Progenitor cell of endocrine pancreas (in vitro differentiated cells): ENCODE measurements at places on chromosomes 2 and 18.

GRCh38 chr2:44430342-44430741 is 68.6 kb downstream of the CAMKMT start:
- no peak for DNase-seq

DNA sequence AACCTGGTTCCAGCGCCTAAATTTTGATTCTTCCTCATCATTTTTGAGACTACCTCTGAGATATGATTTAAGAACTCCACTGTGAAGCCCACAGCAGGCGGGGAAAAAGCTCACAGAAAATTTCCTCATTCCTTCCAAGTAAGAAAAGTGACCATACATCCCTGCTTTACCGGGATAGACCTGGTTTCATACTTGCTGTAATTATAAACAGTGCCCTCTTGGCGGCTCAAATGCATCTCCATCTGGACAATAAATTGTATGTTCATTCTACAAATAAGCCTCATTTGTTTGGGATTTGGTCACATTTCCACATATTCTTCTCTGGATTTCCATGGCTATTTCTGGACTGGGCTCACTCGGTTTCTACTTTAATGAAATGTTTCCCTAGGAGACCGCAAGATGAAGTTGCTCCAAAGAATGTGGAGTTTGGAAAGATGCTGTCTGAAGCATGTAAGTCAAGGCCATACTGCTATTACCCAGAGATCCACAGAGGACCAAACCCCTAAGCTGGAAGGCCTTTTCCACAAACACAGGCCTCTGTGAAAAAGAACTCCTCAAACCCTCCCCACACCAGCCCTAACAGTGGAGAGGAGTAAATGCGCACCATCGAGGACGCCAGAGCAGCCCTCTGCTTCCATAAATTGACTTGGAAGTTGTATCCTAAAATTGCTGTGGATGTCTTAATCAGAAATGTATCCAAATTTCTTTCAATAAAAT is 13.9 kb downstream of the STAT1 start:
- no peak for DNase-seq

GRCh38 chr2:219575566-219576504 is 3.7 kb downstream of the INHA start:
- no peak for DNase-seq

- no peak for DNase-seq
These were observed 22.9 kb downstream of the ZNF532 start for GRCh38 chr18:58887613-58887963.

DNA sequence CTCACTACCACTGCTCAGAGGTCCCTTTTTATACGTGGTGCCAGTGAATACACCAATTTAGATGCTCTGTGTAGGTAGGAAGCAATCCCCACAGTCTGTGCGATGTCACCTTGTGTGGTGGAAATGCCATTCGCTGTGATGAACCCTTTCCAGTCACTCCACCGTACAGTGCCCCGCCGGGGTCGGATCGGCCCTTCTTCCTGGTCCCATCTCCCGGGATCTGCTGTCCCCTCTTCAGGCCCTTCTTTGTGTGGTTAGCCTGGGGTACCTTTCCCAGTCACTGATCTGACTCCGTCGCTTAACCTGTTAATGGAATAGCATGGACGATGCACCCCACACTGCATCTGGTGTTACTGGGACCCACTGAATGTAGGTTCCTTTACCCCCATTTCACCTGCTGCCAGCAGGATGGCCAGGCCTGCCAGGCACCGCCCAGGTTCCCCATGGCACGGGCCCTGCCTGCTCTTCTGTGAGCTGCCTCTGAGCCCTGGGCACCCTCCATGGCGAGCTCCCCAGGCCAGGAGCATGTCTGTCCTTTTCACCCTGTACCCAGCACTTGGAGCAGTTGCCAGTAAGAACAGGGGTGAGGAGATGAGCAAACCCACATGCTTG is 18.0 kb downstream of the TWIST2 start:
- DNase-seq, result no peak

DNA sequence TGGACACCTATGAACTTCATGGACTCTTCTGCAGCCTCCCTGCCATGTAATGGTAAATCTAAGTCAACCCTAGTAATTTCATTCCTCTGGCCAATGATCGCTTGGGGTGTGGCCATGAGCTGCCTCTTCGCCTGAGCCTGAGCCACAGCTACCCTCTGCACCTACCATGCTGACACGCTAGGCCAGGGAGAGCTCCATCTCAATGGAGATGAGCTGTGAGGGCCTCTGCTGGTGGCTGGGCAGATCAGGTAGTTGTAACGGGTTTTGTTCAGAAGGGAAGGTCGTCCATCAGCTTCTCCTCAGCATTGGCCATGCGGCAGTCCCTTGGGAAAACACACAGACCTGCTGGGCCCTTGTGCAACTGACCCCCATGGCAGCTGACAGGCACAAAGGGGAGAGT is 24.4 kb downstream of the MPHOSPH10 start:
- DNase-seq, result no peak

GRCh38 chr2:55901941-55902340 is 21.6 kb downstream of the EFEMP1 start:
- DNase-seq, result no peak

DNA sequence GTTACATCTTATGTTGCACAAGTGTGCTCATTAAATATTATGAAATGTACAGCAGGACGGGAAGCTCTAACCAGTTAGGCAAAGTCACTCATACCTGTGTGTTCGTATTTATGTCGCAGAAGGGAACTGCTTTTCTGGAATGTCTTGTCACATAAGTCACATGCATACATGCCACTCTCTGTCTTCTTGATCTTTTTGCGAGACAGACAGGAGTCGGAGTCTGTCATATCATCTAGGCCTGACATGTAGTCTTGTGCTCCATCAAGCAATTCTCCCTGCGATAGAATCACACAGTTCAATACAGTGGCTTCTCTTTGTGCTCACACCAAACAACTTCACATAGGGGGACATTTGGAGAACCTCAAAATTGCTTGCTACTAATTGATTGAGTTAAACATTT is 123.6 kb downstream of the ZEB2 start:
- no peak for DNase-seq

DNA sequence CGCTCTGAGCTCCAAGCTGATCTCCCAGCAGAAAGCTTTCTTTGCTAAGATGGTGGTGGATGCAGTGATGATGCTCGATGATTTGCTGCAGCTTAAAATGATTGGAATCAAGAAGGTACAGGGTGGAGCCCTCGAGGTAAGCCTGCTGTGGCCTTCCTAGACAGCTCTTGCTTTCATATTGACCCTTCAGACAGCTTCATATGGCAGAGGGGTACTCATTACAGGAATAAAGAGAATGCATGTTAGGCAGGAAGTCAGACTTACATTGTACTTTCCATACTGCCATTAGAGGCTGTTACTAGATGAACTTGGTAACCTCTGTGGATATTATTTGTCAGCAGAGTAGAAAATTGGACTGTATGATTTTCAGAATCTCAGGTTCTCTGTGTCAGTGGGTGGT is 10.5 kb downstream of the CCT7 start:
- no peak for DNase-seq

- DNase-seq, result no peak
These were observed 32.9 kb upstream of the SCG2 start for GRCh38 chr2:223635080-223635479.

DNA sequence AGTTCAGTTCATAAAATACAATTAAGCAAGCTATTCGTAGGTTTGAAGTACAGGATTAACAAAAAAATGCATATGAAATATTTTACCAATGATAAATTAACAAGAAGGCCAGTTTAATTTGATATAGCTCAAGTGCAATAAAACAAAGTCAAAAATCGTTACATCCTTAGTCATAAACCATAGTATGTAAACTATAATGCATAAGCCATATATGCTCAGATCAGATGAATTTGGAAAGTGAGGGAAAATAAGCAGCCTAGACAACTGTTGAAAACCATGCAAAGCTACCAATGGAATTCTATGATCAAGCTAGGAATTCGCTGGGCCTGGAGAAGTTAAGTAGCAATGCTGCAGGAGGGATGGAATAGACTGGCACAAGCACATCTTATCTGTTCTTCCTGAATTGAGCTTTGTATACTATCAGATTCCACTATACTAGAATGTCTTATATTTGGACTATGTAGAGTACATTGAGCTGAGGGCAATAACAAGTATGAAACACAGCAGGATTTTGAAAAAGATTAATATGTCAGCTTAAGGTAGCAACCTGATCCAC is 682.0 kb downstream of the IRS1 start:
- DNase-seq, result no peak

DNA sequence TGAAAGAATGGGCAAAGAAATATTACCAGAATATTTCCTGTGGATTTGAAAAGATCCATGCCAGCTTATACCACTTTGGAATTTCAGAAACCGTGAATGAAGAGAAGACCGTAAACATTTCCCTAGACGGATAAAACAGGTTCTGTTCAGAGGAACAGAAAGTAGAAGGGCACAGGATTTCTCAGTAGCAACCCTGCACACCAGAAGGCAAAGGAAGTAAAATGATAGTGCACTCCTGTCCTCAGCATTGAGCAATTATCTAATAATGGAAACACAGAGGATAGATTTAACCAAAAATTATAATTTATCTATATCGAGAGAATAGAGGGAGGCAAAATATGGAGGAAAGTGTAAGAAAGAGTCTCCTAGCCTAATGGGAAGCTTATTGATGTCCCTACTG is 87.0 kb upstream of the ITGA6 start:
- DNase-seq, result no peak

DNA sequence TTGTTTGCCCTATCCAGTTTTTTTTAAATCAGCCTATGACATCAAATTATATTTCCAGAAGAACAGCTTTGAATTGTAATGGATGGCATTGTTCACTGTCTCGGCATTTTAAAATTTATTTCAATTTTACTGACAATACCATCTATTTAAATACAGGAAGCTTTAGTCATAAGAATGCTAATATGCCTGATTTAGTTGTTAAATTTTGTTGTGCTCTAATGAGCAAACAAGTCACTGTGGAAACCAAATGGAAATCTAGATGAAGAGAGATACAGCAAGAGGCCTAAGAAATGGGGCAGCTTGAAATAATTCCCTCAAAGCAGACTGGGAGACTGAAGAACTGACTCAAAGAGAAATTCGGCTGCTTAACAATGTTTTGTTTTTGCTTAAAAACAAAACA is 76.8 kb downstream of the OSBPL6 start:
- no peak for DNase-seq

GRCh38 chr2:177117755-177118154 is 94.8 kb upstream of the HNRNPA3 start:
- DNase-seq, result no peak

GRCh38 chr2:37786854-37787253 is 115.4 kb upstream of the CDC42EP3 start:
- DNase-seq, result no peak

DNA sequence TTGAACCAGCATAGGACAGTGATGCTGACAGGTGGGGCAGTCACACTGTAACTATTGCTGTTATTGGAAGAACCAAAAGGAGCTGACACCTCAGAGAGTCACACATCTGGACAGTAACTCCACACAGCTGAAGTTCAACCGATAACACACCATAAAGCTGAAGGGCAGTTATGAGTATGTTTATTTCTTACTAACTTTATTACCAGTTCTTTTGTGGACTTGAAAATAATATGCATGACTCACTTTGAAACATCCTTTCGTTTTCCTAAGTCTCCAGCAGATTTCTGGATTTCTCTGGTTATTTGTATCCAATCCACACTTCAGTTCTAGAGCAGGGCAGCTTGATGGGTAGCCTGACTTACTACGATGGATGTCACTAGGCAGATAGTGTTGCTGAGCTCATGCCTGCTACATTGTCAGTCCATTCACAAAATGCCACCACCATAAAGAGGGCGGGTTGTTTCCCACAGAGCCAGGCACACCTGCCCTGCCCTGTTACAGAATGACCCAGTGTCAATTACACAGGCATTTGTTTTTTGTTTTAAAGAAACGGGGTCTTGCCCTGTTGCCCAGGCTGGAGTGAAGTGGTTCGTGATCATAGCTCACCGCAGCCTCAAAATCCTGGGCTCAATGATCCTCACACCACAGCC is 8.4 kb upstream of the AGBL5 start:
- no peak for DNase-seq

- DNase-seq, result no peak
These were observed 10.4 kb upstream of the FAM228A start for GRCh38 chr2:24164416-24164973.

- DNase-seq, result no peak
These were observed 287.5 kb upstream of the VRK2 start for GRCh38 chr2:57759131-57759530.

GRCh38 chr2:99836690-99837605 is 305.4 kb downstream of the AFF3 start:
- DNase-seq, result no peak

- DNase-seq, result no peak
These were observed 909 bp downstream of the NFATC1 start for GRCh38 chr18:79396431-79397246.

DNA sequence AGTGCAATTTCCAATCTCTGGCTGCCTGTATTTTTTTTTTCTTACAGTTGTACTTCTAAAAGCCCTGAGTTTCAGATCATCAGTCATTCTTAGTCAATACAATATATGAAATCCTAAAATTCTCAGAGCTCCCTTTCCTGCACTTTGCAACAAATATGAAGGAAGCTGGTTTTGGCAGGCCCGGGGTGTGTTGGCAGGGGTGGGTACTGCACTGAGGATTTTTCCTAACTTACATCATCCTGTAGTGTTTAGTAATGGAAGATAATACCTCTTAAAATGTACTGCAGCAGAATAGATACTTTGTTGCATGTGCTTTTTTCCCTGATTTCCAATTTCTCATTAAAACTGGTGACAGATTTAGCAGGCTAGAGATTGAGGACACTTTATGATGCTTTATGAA is 374.6 kb downstream of the PTH2R start:
- DNase-seq, result no peak

DNA sequence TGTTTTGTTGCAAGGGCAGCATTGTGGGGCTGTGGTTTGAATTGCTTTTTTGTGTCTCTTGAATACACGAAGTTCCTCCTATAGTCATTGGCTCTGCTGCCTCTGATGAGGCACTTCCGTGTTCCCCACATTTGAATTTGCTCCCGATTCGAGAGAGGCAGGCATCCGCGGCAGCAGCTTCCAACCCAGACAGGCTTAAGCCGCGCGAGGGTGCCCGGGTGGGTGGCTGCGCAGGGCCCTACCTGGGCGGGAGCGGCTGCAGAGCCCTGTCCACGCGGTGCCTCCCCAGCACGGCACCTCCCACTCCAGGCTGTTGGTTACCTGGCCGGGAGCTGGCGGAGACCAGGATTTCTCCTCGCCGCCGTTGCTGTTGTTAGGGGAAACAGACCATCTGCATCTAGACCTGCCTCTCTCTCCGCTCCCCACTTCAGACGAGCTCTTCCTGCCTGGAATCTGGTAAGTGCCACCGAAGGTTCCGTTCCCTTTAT is 151.3 kb downstream of the NEDD4L start:
- DNase-seq, result no peak

- no peak for DNase-seq
These were observed 58.8 kb downstream of the RNF152 start for GRCh38 chr18:61833978-61834377.

GRCh38 chr18:77608807-77609206 is 359.2 kb downstream of the GALR1 start:
- no peak for DNase-seq

DNA sequence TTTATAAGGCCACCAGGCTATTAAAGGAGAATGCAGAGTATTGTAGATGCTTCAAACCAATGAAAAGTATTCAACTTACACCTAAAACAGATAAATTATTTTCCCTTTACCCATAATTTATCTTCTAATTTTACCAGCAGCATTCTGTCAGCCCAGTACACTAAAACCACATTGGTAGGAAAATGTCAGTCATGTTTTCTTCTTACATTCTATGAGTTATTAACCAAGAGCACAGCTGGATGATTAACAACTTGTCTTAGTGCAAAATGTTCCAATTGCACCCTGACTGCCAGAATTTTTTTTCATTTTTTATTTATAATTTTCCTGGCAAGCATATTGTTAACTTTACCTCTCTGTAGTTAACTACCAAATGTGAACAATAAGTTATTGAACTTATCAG is 79.0 kb upstream of the WDR75 start:
- no peak for DNase-seq
